ENCODE measurements at places on chromosomes 7 and 10. TPM values are rescaled to one million over a fixed set of nuclear protein-coding genes. Genes with fewer than 3 reads are reported as not detected.

DNA sequence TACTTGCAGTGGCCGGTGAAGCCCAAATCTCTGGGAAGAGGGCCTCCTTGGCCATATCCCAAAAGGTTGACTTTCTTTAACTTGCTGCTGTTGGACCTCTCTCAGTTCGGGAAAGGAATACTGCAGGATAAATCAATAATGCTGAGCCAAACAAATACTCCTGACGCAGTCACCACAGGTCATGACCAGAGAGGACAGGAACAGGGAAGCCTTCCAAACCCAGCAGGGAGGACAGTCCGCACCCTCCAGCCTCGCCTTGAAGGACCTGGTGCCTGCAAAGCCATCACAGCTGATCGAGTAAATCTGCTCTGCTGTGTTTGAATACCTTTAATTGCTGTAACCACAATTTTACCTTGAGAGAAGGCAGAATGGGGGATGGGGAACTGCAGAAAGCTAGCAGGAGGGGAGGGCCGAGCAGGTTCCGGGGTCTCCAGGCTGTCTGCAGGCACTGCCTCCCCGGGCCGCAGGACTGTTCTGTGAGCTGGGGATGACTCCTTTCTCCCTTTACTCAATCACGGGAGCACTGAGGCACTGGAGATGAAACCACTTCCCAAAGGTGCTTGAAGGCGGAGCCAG lies 20.8 kb upstream of the INSIG1 start:
- no peak for DNase-seq

DNA sequence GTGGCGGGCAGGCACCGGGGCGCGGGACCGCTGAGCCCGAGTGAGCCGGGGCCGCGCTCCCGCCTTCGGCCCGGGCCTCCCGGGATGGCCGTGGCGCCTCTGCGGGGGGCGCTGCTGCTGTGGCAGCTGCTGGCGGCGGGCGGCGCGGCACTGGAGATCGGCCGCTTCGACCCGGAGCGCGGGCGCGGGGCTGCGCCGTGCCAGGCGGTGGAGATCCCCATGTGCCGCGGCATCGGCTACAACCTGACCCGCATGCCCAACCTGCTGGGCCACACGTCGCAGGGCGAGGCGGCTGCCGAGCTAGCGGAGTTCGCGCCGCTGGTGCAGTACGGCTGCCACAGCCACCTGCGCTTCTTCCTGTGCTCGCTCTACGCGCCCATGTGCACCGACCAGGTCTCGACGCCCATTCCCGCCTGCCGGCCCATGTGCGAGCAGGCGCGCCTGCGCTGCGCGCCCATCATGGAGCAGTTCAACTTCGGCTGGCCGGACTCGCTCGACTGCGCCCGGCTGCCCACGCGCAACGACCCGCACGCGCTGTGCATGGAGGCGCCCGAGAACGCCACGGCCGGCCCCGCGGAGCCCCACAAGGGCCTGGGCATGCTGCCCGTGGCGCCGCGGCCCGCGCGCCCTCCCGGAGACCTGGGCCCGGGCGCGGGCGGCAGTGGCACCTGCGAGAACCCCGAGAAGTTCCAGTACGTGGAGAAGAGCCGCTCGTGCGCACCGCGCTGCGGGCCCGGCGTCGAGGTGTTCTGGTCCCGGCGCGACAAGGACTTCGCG lies 534 bp downstream of the FZD9 start:
- DNase-seq, result no peak

Gene ZNF487
- total RNA-seq, result 21.7 TPM

DNA sequence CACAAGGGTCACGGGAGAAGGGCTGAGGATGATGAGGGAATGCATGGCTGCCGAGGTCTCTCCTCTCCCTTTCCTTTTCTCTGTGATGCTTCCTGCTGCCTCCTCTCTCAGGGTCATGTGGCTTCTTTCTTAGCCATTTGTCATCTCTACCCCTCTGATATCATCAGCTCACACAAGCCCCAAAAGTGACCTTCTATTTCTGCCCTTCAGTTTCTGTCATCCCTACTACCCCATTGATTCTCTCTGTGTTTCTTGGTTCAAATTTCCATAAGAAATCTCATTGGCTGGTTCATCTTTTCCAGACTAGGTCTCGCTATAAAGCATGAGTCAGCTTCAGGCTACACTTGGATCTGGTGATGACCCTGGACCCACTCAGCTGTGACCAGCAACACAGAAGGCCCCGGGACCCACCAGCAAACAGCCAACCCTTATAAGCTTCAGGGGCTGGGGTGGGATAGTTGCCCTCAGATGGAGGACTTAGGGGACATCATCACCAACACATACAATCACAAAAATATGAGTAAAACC lies 284.3 kb downstream of the SKAP2 start:
- DNase-seq, result no peak

Gene HOXA1
- not detected for total RNA-seq

Gene SEMA3E
- 3.1 TPM for total RNA-seq

Gene SORCS1
- total RNA-seq, result 11.8 TPM

Gene CALCR
- total RNA-seq, result not detected

Gene COL26A1
- not detected for total RNA-seq

- DNase-seq, result no peak
Observed at GRCh38 chr10:28561531-28561930, 28.6 kb downstream of the WAC start.

DNA sequence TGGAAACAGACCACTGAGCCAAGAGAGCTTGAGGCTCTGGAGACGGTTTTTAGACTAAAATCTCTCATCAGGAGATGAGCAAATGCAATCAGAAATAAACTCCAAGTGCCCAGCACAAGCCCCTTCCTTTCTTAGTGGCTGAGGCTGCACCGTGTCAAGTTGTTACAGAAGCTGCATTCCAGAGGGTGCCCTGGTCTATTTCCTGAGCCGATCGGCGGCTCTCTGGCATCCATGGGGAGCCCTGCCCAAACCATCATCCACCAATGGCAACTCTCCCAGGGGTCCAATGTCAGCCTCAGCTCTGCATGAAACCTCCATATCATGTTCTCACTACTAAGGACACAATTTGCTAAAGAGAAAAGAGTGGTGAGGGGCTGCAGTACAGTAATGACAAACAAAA lies 89.6 kb downstream of the SVIL start:
- DNase-seq, result no peak

DNA sequence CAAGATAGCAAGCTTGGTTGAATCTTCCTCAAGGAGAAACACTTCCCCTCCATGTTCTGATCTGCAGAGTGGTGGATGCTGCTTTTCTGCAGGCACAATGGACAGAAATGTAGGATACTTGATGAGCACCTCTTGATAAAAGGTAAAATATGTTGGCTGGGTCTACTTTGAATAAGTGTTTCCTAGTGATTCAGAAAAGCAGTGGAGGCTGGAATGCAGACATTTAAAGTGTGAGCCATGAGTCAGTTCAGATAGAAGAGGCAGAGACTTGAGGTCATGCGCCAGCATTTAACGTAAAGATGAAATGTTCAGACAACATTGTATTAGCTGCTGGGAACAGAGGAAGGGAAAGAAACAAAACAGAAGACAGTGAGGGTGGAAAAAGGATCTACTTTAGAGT lies 403.1 kb downstream of the ADRA2A start:
- DNase-seq, result no peak
